ENCODE measurements at places on chromosomes 1 and 21. TPM values are rescaled to one million over a fixed set of nuclear protein-coding genes. Genes with fewer than 3 reads are reported as not detected.

Gene ABCG1
- total RNA-seq = 5.2 TPM

Gene SNX7
- total RNA-seq = 46.8 TPM

Gene LIPI
- total RNA-seq = not detected

Gene XKR8
- total RNA-seq = 3.4 TPM

Gene OR2M3
- not detected for total RNA-seq

Gene KCNJ15
- 0.38 TPM for total RNA-seq

Gene AMY1B
- not detected for total RNA-seq

Gene CYP4A11
- total RNA-seq = not detected

Gene SERPINC1
- total RNA-seq = not detected

Gene SLC2A5
- total RNA-seq = 5.6 TPM

Gene TRIM67
- not detected for total RNA-seq

Gene BCAN
- total RNA-seq = under 0.01 TPM

Gene AMPD1
- total RNA-seq = not detected

Gene ETV3L
- total RNA-seq = not detected

Gene HMGCS2
- not detected for total RNA-seq

Gene C1orf74
- 4.2 TPM for total RNA-seq

Gene INPP5B
- 22.2 TPM for total RNA-seq

Gene SNAPIN
- total RNA-seq = 69.8 TPM

Gene LCK
- total RNA-seq = not detected
